ENCODE measurements at places on chromosomes 12 and 14. TPM values are rescaled to one million over a fixed set of nuclear protein-coding genes. Genes with fewer than 3 reads are reported as not detected.

- no peak for DNase-seq
- H3K4me3 ChIP-seq: no peak overlapping the region
- no peaks in the 10 kb centered on the region for H3K36me3 ChIP-seq
- no peaks in the 10 kb centered on the region for H3K27me3 ChIP-seq
- 0 out of 2 replicates have a peak, but pooled peaks cover 4% of the 10 kb centered on the region for H3K4me1 ChIP-seq
- no peak overlapping the region for H3K27ac ChIP-seq
Observed at GRCh38 chr14:76765461-76765931, 4.2 kb downstream of the VASH1 start.

The HNF1A gene
- total RNA-seq: not detected

The RAD9B gene
- total RNA-seq: 0.97 TPM

The SPIC gene
- total RNA-seq: not detected

GRCh38 chr12:14558473-14558959 is 9.2 kb downstream of the PLBD1 start:
- no peak for DNase-seq
- H3K4me1 ChIP-seq: no peaks in the 10 kb centered on the region
- no peaks in the 10 kb centered on the region for H3K27me3 ChIP-seq
- no peaks in the 10 kb centered on the region for H3K36me3 ChIP-seq
- H3K27ac ChIP-seq: no peak overlapping the region
- no peak overlapping the region for H3K4me3 ChIP-seq

The OTUB2 gene
- 1.9 TPM for total RNA-seq

DNA sequence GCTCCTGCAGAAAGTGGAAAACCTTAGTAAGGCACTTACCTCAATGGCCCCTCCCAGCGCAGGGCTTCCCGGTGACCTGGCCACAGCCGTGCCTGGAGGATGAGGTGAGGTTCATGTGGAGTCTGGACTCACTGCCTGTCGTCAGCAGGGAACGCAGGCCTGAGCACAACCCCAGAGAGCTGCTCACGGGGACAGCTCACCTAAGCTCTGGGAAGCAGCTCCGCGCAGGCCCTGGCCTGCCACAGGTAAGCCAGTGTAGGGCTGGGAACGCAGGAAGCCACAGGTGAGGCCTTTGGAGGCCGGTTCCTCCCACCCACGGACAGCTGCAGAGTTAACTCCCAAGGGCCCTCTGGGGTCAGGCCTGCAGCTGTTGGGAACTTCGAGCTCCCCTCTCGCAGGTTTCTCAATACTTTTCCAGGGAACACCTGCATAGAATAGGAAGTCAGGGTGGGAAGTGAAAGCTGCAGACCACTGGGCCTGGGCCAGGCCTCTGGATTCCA is 32.7 kb downstream of the ANAPC7 start:
- DNase-seq: no peak
- no peak overlapping the region for H3K27ac ChIP-seq
- no peaks in the 10 kb centered on the region for H3K27me3 ChIP-seq
- H3K36me3 ChIP-seq: peaks cover 16% of the 10 kb centered on the region
- H3K4me3 ChIP-seq: no peak overlapping the region
- no peaks in the 10 kb centered on the region for H3K4me1 ChIP-seq

Data from GM23248 (cell line).